ENCODE measurements at places on chromosomes 3 and 15.

GRCh38 chr15:87549296-87549695 is 707.2 kb downstream of the NTRK3 start:
- DNase-seq, result no peak

- no peak for DNase-seq
Measured at GRCh38 chr3:10930666-10931040, 61.9 kb upstream of the SLC6A1 start.

DNA sequence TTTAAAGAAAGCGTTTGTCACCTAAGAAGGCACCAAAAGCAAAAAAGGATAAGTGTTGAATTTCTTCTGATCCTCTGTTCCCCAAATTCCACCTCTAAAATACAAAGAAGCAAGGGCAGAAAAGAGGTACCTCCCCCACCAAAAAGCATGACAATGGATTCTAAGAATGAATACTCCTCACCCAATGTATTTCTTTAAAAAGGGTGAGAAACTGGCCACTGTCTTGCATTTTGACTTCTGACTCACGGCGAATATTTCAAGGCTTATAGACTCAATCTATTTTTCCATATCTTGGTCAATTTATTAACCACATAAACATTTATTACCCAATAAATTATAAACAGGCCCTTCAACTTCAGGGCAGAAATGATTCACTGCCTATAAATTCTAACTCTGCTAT is 131.1 kb downstream of the NR1I2 start:
- no peak for DNase-seq

- DNase-seq, result no peak
Measured at GRCh38 chr3:176927280-176927679, 270.0 kb downstream of the TBL1XR1 start.

DNA sequence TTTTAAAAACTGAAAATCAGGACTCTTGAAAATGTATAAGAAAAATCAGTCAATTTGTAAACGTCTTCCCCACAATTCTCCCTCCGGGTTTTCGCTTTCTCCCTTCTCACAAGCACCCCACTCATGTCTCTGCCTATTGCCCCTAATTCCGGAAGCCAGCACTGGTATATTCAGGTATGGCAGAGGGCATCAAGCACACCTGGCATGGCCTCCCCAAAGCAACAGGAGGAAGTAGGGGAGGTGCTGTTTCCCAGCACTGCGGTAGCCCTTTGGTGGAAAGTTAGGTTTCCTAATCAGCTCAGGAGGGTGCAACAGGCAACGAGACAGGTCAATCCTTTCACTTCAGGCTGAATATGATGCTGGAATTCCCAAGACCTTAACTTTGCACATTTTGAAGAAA is 30.1 kb downstream of the LAMP3 start:
- DNase-seq, result no peak

- DNase-seq, result no peak
Measured at GRCh38 chr3:126018995-126019394, 50.0 kb downstream of the ROPN1B start.

DNA sequence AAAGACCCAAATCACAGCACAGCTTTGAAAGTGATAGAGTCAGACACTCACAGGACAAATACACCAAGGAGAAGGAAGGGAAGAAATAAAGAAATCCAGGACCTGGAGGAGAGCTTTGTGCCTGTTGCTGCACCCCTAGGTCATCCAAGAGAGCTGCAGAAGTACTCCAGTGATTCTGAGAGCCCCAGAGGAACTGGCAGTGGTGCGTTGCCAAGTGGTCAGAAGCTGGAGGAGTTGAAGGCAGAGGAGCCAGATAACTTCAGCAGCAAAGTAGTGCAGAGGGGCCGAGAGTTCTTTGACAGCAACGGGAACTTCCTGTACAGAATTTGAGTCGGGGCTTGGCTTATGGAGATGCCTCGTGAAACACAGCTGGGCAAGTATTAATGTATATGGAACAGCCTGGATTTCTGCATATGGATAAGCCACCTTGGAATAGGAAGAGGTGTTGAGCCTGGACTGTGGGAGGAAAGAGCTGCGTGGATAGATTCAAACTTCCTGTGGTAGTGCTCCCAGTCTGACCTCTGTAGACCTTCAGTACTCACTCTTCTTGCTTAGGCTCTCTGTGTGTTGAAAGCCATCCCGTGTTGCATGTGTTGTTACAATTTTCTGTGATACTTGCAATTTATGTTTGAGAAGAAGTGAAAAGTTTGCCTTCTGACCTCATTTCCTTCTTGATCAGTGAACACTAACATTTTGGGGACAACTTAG is 6.1 kb downstream of the NGRN start:
- no peak for DNase-seq

GRCh38 chr3:194221336-194221735 is 85.4 kb downstream of the HES1 start:
- DNase-seq, result no peak

DNA sequence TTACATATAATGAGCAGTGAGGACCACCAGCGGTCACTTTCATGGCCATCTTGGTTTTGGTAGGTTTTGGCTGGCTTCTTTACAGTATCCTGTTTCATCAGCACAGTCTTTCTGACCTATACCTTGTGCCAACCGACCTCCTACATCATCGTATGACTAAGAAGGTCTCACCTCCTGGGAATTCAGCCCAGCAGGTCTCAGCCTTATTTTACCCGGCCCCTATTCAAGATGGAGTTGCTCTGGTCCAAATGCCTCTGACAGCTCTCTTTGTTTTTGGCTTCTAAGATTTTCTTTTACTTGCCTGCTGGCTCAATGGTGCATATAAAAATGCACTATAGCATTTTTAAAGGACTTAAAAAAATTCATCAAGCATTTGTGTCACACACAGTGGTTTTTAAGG is 3.2 kb upstream of the MME start:
- DNase-seq, result no peak

DNA sequence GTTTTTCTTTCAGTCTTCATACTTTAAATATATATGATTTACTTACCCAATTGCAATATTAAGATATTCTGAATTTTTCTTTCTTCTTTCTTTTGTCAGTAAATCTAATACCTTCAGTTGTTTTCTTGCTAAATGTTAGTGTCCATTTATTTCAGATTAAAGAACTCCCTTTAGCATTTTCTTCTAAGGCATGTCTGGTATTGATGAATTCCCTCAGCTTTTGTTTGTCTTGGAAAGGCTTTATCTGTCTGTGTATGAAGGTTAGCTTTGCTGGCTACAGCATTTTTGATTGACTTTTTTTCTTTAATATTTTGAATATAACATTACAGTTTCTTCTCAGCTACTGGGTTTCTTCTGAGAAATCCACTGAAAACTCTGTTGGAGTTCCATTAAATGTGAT is 64.0 kb upstream of the PLSCR4 start:
- DNase-seq, result no peak

DNA sequence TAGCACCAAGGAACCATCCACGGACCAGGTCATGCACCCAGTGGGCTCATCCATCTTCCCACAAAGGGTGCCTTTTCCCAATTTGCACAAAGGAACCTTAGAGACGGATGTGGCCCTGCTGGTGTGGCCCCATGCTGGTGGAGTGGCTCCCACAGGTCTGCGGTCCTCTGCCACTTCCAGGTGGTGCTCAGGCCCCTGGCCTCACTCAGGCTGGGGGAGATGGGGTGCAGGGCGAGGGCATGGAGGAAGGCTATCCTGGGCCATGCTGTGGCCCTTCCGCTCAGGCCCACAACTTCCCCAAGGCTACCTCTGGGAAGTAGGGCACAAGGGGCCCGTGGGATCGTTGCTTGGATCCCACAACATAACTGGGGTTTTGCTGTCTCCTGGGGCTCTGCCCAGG is 5.2 kb upstream of the SYNM start:
- no peak for DNase-seq

DNA sequence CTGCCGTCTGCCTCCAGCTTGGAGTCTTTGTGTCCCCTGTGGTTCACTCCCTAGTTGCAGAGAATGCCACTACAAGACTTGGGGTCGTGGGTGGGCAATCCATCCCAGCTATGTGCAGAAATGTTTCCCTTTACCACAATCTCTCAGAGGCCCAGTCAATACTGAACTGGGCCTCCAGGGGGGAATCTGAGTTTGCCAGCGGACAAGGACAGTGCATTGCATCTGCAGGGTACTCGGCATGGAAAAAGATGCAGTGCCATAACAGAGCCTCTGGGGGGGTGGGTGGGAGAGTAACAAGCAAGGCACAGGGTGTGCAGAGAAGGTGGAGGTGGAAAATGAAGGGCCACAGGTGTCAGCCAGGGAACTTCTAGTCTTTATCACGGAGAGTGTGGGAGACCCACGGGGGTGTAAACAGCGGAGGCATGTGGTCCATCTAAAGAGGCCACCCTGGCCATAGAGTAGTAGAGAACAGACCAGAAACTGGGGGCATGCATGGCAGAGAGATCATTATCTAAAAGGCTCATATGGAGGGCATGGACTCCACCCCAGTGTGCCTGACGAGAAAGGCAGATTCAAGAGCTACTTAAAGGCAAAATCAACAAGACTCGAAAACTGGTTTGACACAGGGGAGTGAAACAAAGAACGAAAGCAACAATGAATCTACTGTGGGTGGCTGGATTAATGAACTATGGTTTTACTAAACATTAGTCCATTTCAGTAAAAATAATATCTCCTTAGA is 182.4 kb downstream of the ANXA2 start:
- no peak for DNase-seq

- no peak for DNase-seq
Measured at GRCh38 chr15:44670087-44670950, 6.9 kb upstream of the SPG11 start.
